ENCODE measurements at places on chromosomes 4 and X.

DNA sequence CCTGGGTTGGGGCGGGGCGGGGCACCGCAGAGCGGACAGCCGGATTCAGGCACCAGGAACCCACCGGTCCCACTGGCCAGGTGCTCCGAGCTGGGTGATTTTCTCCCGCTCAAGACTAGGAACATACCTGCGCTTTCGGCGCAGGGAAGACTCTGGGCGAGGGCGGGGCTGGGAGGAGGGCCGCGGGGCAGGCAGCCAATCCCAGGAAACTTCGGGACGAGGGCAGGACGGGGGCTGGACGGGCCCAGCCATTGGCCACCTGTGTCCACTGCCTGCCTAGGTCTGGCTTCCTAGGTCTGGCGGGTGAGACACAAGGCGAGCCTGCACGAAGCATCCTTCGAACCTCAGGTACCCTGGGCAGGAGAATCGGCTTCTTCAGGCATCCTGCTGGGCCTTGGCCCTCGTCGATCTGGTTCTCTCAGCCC, 274 bp upstream of the ERVMER34-1 start:
- peak; percentile 26 for DNase-seq

GRCh38 chr4:13881892-13882291, 254.4 kb upstream of the BOD1L1 start:
- DNase-seq, result no peak

DNA sequence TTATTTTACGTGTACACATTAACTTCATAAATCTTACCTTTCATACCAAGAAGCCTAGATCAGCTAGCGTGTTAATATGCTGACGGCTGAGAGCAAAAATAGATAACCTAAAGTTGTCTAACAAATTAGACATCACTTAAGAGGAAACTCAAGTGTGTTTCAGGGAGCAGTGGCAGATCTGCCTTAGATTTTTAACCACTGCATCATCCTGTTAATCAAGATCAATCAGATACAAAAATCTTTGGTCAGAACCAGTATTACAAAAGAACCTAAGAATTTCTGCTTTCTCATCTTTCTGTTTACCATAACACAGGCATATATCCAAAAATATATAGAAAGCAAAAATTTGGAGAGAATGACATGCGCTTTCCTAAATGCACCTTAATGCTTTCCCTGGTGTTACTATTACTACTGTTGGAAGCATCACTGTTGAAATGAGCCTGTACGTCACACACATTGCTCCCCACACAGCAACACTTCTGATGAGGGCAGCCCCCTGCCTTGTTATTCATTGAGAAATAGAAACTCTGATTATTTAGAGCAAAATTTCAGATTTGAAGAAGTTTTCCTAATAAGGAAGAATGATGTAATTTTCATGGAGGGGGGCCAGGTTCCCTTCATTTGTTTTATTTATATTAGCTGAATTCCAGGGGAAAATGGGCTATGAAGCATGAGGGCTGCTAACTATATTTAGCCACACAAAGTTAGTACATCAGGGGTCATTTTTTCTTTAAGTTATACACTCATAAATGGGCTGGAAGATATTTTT, 152.3 kb downstream of the CBR4 start:
- no peak for DNase-seq

GRCh38 chrX:18377796-18378195, 23.3 kb upstream of the SCML2 start:
- peak; percentile 20 for DNase-seq

- peak; percentile 15 for DNase-seq
Observed at GRCh38 chrX:54182194-54182863, 725 bp downstream of the FAM120C start.

DNA sequence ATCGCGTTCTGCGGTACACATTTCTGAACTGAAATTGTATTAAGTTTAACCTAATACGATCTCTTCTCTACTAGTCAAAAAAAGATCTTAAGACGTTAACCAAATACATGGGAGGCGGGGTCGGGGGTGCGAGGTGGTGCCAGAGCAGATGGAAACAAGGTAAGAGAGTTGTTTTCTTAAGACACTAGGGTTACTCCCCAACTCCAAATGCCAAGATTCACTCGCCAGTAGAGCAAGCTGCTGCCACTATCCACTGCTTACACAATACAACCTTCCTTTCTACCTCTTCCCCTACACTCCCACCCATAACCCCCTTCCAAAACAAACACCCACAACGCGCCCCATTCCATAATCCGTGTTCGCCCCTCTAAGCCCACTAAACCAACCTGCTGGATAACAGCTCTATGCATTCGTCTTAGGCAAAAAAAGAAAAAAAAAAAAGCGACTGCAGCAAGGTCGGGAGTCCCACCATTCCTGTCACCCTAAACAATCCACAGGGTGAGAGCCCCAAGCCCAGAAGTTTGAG, 1.3 kb downstream of the LCORL start:
- DNase-seq, result no peak

DNA sequence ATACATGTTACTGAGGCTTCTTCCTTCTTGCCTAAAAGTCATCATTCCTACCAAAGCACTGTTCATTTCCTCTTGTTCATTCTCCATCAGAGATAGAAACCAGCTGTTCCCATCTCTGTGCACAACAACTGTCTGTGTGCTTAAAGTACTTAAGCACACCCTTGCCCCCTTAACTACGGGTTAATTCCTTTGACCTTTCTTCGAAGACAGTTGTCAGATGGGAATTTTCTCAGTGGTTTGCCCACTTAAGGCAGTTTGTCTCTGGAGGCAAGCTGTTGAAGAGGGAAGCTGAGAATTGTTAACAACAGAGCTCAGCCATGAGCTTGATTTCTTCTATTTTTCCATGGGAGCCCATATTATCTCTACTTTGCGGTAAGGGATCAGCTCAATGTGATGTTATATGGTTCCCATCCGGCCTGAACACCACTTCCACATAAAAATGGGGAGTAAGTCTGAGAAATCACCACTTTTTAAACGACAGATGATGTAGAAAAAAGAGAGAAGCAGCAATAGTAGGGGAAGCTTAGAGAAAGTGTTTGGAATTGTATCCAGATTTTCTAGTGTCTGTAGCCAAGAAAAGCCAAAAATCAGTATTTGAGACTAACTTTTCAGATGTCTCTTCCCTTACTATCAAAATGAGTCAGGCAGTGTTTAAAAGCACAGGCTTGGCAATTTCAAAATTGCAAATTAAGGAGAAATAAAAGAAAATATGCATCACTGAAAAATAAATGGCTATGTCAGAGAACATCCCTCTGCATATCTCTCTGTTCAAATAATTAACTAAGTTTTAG, 194.4 kb downstream of the SLIT2 start:
- peak; percentile 90 for DNase-seq
